ENCODE measurements at places on chromosomes 7 and 10. TPM values are rescaled to one million over a fixed set of nuclear protein-coding genes. Genes with fewer than 3 reads are reported as not detected.
A peak's percentile ranks its signal among the peaks of the same experiment; 100 is the strongest.

DNA sequence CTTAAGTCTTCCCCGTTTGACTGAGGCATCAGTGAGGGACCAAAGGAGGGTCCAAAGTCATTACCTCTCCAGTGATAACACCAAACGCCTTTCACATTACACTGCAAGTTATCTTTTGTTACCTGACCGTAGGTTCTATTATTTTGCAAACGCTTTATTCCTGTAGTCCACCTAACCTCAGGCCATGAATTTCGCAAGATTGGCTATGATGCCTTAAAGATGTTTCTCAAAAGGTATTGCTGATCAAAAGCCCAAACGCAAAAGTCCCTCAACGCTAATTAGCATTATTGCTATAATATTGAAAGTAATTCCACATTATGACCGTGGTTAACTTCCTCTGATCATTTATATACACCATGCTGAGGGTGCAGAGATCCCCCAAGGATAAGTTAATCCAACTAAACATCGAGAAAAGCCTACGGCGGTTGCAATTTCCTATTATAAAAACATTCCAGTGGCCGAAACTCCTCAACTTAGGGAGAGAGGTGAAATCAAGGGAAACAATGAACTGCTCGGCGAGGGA, 649 bp downstream of the DNA2 start:
- no peaks in the 10 kb centered on the region for H3K36me3 ChIP-seq
- no peaks in the 10 kb centered on the region for H3K4me1 ChIP-seq
- peak overlapping the region; percentile 72 for H3K4me3 ChIP-seq
- DNase-seq, result no peak
- peak overlapping the region; percentile 77 for H3K27ac ChIP-seq
- no peaks in the 10 kb centered on the region for H3K27me3 ChIP-seq

GPR15LG gene
- not detected for total RNA-seq

DNA sequence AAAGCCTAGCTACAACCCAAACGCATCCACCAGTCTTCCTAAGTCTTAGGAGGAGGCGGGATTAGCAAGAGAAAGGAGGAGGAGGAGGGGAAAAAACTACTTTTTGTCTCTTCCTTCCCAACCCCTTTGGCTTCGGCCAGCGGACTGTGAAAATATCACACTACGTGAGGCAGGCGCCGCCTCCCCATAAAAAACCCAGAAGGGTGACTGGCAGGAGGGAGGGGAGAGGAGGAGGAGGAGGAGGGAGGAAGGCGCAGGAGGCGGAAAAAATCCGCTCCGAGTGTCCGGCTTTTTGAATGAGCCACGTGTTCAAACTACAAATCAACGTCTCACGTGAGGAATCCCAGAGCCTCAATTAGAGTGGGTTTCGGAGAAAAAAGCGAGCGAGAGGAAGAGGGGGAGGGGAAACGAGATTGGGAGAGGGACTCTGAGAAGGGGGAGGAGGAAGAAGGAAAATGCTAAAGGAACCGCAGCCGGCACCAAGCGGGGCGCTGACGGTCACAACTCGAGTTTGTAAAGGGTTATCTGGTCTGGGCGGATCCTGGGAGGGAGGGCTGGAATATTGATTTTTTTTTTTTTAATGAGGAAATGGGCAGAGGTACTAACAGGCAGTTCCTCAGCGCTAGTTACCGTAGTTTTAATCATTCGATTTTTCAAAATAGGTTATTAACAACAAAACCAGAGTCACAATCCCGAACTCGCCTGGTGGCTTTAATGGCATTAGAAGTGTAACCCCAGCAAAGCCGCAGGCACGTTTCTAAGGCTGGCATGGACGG, at the start of gene IGF2BP3:
Gene IGF2BP3, minus strand, starts transcription at position 162 of the 776 bp plus-strand sequence. CDS start 381 bp downstream, outside the sequence.
- no peaks in the 10 kb centered on the region for H3K36me3 ChIP-seq
- H3K4me3 ChIP-seq, result peak within 1 kb of the TSS; percentile 22
- no peak within 1 kb of the TSS for H3K27ac ChIP-seq
- no peak for DNase-seq

CACNB2 gene
- 6.6 TPM for total RNA-seq

DNA sequence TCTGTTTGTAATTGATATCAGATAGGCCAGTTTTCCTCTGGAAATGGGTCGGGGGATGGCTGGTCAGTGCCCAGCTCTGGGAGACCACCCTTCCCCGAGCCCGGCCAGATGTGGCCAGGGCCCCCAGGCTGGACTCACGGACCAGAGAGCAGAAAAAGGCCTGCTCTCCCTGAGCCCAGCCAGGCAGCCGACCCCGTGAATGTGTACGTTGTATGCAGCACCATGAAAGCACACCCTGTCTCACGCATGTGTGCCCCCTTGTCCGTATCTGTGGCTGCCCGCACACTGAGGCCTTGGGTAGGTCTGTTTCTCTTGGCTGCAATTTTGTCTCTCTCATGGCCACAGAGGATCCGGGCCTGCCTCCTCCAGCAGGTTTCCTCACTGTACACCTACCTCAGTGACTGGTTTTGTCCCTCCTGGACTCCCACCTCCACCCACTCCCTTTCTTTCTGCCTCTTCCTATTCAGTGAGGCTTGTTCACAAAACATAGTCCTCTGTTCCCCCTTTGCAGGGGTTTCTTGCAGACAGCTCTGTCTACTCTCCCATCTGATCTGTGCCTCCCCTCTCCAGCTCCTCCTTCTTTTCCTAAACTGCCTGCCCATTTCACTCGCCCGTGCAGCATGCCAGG, 23.6 kb upstream of the ANKRD2 start:
- H3K36me3 ChIP-seq, result no peaks in the 10 kb centered on the region
- H3K4me3 ChIP-seq, result no peak overlapping the region

GRCh38 chr7:216360-217300, 24.3 kb downstream of the FAM20C start:
- H3K27ac ChIP-seq, result peak overlapping the region; percentile 36
- H3K36me3 ChIP-seq, result no peaks in the 10 kb centered on the region
- DNase-seq, result peak; percentile 38
- H3K4me1 ChIP-seq, result peaks cover 25% of the 10 kb centered on the region
- no peak overlapping the region for H3K4me3 ChIP-seq

GSAP gene
- 21.2 TPM for total RNA-seq

DNA sequence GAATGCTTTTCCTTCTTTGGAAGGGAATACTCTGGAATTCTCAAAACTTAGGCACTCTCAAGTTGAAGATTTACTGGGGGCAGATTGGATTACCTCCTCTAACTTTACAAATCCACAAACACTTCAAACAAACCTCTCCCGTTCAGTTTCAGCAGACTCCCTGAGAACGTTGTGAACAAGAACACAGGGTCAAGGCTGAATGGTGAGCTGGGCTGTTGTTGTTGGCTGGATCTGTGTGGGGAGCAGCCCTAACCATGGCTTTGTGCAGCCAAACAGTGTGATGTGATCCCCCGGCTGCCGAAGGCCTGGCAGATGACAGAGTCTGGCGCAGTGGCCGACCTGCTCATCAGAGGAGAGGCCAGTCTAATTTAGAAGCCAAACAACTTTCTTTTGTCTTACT, 93.1 kb downstream of the BMPER start:
- H3K27ac ChIP-seq, result no peak overlapping the region
- H3K36me3 ChIP-seq, result no peaks in the 10 kb centered on the region
- DNase-seq, result peak; percentile 64
- H3K27me3 ChIP-seq, result no peaks in the 10 kb centered on the region
- no peak overlapping the region for H3K4me3 ChIP-seq

LAMTOR4 gene
- total RNA-seq, result 312 TPM

DNA sequence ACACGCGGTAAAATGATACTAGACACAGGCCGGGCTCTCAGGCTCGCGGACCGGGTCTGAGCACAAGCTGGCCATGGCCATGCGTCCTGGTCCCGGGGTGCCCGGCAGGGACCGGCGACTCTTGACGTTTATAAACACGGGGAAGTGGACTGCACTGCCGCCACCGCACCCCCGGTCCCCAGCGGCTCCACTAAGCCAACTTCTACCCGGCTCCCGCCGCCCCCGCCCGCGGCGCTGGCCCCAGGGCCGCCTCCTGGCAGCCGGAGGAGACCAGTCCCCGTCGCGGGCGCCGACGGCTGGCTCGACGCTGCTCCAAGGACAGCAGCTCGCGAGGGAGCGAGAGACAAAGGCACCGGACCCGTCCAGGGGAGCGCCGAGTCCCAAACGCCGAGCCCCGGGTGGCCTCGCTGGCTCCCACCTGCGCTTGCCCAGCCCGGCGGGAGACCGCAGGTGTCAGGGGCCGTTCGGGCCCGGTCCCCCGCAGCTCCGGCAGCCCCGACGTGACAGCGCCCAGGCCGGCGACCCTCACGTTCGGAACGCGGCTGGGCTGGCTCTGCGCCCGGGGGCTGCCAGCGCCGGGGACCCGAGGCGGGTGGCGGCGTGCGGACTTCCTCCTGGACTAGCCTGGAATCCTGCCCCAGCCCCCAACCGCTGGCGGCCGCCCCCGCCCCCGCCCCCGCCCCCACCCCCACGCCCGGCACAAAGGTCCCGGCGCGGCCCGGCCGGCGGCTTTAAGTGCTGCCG, 517 bp downstream of the ITGB1 start:
- no peaks in the 10 kb centered on the region for H3K36me3 ChIP-seq
- DNase-seq, result no peak
- H3K27me3 ChIP-seq, result no peaks in the 10 kb centered on the region
- peak overlapping the region; percentile 82 for H3K4me3 ChIP-seq
- H3K27ac ChIP-seq, result peak overlapping the region; percentile 92

DNA sequence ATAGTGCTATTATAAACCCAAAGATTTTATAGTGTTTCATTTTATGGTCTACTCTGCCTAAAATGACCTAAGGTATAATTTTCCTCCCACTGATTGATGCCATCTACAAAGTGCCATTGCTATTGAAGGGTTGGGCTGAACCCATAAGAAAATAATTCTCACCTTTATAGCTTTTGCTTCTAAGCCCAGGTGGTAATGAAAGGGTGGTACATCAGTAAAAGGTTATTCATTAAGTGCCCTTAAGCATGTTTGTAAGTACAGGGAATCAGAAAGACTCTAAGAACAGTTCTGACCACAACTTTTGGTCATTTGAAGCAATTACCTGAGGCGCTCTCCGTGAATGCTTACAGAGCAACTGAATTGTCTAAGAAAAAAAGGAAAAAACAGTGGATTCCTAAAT, 1247.3 kb downstream of the NXPH1 start:
- H3K27me3 ChIP-seq, result no peaks in the 10 kb centered on the region
- no peak for DNase-seq
- no peaks in the 10 kb centered on the region for H3K4me1 ChIP-seq
- no peak overlapping the region for H3K4me3 ChIP-seq
- H3K27ac ChIP-seq, result no peak overlapping the region

GRCh38 chr10:33039181-33039580, 81.2 kb upstream of the ITGB1 start:
- no peaks in the 10 kb centered on the region for H3K27me3 ChIP-seq
- no peaks in the 10 kb centered on the region for H3K36me3 ChIP-seq
- H3K4me3 ChIP-seq, result no peak overlapping the region
- no peak for DNase-seq
- H3K27ac ChIP-seq, result no peak overlapping the region
- no peaks in the 10 kb centered on the region for H3K4me1 ChIP-seq

- H3K4me1 ChIP-seq, result peaks cover 47% of the 10 kb centered on the region
- H3K27ac ChIP-seq, result peak overlapping the region; percentile 91
- no peak for DNase-seq
- no peak overlapping the region for H3K4me3 ChIP-seq
- H3K27me3 ChIP-seq, result no peaks in the 10 kb centered on the region
Observed at GRCh38 chr10:43822631-43823580, 174.2 kb upstream of the ZNF32 start.

GRCh38 chr10:72834183-72834825, 59.2 kb upstream of the OIT3 start:
- H3K27me3 ChIP-seq, result no peaks in the 10 kb centered on the region
- no peak overlapping the region for H3K4me3 ChIP-seq
- H3K36me3 ChIP-seq, result no peaks in the 10 kb centered on the region
- H3K4me1 ChIP-seq, result peaks cover 41% of the 10 kb centered on the region
- no peak overlapping the region for H3K27ac ChIP-seq

APBB1IP gene
- total RNA-seq, result 8.4 TPM

DNA sequence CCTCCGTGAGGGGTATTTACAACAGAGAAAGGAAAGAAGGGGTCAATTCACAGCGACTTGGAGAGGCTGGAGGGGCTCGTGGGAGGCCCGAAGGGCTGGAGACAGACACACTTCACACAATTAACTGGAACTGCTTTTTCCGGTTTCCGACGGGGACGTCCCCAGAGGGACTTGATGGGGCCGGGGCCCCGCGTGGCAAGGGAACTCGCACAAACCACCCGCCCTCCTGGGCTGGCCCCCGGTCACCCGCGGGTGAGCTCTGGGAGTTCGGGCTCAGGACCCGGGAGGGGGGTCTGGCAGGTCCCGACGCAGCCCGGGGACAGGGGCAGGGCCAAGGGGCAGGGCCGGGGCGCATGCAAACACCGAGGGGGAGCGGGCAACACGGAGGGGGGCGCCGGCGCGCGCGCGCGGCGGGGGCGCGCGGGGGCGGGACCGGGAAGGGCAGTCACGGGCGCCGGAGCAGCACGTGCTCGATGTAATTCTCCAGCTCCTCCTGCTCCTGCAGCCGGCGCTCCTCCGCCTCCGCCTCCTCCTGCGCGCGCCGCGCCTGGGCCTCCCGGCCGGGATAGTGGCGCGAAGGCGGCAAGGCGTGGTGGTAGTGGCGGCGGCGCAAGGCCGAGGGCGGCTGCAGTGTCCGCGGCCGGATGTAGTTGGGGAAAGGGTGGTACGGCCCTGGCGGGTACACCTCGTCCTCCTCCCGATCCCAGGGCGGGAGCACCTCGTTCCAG, 2.7 kb downstream of the VGF start:
- H3K27ac ChIP-seq, result no peak overlapping the region
- H3K4me1 ChIP-seq, result peaks cover 48% of the 10 kb centered on the region
- DNase-seq, result no peak
- peaks cover 7% of the 10 kb centered on the region for H3K27me3 ChIP-seq
- peaks cover 3% of the 10 kb centered on the region for H3K36me3 ChIP-seq
- H3K4me3 ChIP-seq, result no peak overlapping the region

- no peak for DNase-seq
- no peak overlapping the region for H3K4me3 ChIP-seq
- H3K27me3 ChIP-seq, result no peaks in the 10 kb centered on the region
Observed at GRCh38 chr7:71439321-71439720, 307.4 kb downstream of the GALNT17 start.

- peaks cover 3% of the 10 kb centered on the region for H3K4me1 ChIP-seq
- H3K27ac ChIP-seq, result no peak overlapping the region
- no peaks in the 10 kb centered on the region for H3K36me3 ChIP-seq
Observed at GRCh38 chr7:30884881-30885280, 26.8 kb upstream of the AQP1 start.

- H3K4me1 ChIP-seq, result no peaks in the 10 kb centered on the region
- peaks cover 17% of the 10 kb centered on the region for H3K27me3 ChIP-seq
- no peak overlapping the region for H3K4me3 ChIP-seq
- H3K36me3 ChIP-seq, result no peaks in the 10 kb centered on the region
- no peak overlapping the region for H3K27ac ChIP-seq
Observed at GRCh38 chr10:71205468-71205867, 6.9 kb upstream of the UNC5B start.
